ENCODE measurements at places on chromosomes 13 and 19. TPM values are rescaled to one million over a fixed set of nuclear protein-coding genes. Genes with fewer than 3 reads are reported as not detected.

FCHO1 gene
- total RNA-seq, result 1.6 TPM

MAU2 gene
- total RNA-seq, result 47.5 TPM

PSG3 gene
- not detected for total RNA-seq

POSTN gene
- 1.8 TPM for total RNA-seq

ZNF540 gene
- 1.6 TPM for total RNA-seq

MBD3L3 gene
- total RNA-seq, result not detected

WDR87 gene
- under 0.01 TPM for total RNA-seq

NLRP11 gene
- total RNA-seq, result not detected

LIM2 gene
- total RNA-seq, result not detected

KLF1 gene
- total RNA-seq, result not detected

ZNF285 gene
- total RNA-seq, result 1.3 TPM
